ENCODE measurements at places on chromosomes 12 and 14.

DNA sequence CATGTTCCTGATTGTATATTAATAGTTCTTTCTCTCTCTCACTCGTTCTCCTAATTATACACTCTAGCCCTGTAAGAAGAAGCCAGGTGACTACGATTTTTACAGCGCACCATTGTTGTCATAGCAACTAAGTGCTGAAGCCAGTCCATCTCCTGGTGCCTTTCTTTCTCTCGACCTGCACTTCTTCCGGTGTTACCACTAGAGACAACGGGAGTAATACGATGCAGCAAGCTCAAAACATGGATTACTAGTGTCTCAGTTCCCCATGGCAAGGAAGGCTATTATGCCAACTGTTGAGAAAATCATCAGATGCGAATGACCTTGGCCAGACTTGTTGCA, 40.8 kb upstream of the DCD start:
- DNase-seq, result no peak

DNA sequence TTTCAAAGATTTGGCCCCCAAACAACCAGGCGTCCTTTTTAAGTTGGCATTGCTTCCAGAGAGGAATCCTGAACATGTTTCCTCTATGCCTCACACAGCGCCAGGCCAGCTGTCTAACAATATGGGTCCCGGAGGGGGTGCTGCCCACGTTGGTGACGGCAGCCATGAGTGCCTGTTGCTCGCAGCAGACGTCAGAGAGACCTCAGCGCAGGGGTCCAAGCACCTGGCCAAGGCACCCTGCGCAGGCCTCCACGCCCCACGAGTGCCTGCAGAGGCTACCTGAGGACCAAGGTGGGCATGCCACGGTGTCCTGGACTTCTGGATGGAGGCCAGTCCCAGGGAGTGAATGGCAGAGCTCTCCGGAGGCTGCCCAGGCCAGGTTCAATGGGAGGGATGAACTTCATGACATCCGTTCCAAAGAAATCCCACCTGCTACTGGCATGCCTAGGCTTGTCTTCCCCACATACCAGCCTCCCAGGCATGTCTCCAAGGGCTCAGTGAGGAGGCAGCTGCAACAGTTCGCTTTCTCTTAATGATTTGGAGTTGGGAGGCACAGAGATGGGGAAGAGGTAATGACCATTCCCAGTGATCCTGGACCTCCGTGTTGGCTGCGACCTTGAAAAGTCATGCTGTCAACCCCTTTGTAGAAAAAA, 11.6 kb upstream of the FOXN3 start:
- DNase-seq, result no peak

GRCh38 chr14:64733899-64734298, 29.7 kb downstream of the PLEKHG3 start:
- no peak for DNase-seq

GRCh38 chr12:2057041-2057794, 4.4 kb downstream of the CACNA1C start:
- DNase-seq, result peak; percentile 23

- no peak for DNase-seq
These were observed 82.5 kb downstream of the NT5DC3 start for GRCh38 chr12:103758310-103759089.

All from hematopoietic multipotent progenitor cell treated with erythropoietin and hydrocortisone succinate and interleukin-3 and kit ligand, for 17 days (in vitro differentiated cells).